ENCODE measurements at places on chromosomes 7 and 10. TPM values are rescaled to one million over a fixed set of nuclear protein-coding genes. Genes with fewer than 3 reads are reported as not detected.

Gene SLC18A3
- total RNA-seq = not detected

DNA sequence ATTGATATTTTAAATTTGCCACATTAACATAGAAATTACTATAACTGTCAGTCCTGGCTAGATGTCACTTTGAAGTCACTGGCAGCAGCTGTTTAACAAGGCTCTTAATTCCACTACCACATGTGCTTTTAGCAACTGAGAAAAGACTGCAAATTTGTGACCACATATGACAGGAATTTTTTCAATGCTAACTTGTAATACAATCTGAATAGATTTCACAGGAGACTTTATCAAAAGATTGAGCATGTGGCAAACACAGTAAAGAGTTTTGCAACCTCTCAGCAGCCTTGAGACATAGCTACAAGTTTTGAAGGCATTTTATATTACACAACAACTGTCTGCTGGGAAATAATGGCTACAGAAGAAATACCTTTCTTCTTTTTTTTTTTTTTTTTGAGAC, 73.0 kb downstream of the MICU1 start:
- peak; percentile 73 for DNase-seq
- H3K27me3 ChIP-seq = no peaks in the 10 kb centered on the region
- H3K27ac ChIP-seq = peak overlapping the region; percentile 31

DNA sequence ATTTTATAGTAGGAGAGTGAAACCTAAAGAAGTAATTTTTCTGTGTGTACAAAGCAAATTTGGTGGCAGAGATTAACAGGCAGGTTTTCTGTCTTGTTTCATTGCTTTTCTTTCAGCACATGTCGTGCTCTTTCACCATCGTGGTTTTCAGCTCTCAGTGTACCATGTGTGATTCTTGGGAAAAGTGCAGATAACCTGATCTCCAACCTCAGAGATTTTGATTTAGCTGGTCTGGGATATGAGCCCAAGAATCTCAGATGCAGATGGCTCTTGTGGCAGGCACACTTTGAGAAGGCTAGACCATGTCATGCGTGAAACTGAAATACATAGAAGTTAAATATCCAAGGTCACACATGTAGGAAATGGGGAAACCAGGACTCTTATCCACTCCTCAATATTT, 317.4 kb downstream of the EXOC4 start:
- no peak overlapping the region for H3K4me3 ChIP-seq
- DNase-seq = no peak
- H3K27ac ChIP-seq = no peak overlapping the region
- H3K27me3 ChIP-seq = no peaks in the 10 kb centered on the region
- peaks cover 5% of the 10 kb centered on the region for H3K36me3 ChIP-seq

- H3K27me3 ChIP-seq = peaks cover 52% of the 10 kb centered on the region
- no peaks in the 10 kb centered on the region for H3K36me3 ChIP-seq
- no peak for DNase-seq
Observed at GRCh38 chr7:55237156-55237893, 127.8 kb upstream of the LANCL2 start.

Gene CYP3A4
- total RNA-seq = not detected

GRCh38 chr7:39615350-39615975, 7.9 kb upstream of the RALA start:
- peaks cover 19% of the 10 kb centered on the region for H3K4me1 ChIP-seq
- no peak overlapping the region for H3K27ac ChIP-seq
- H3K27me3 ChIP-seq = no peaks in the 10 kb centered on the region
- H3K36me3 ChIP-seq = no peaks in the 10 kb centered on the region
- no peak overlapping the region for H3K4me3 ChIP-seq

DNA sequence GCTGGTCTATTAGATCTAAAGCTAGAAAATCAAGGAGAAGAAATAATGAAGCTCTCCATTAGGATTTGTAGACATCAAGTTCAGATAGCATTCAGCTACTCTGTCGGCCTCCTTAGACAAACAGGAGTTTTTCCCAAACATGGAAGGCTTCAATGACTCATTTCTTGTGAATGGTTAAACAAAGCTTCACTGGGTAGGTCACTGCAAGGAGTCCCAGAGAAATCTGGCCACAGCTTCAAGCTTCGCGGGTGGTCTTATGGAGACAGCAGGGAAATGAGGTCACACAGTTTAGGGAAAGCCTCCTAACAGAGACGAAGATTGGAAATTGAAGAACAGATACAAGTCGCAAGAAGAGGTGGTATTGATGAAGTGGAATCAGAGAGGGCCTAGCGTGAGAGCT, 22.6 kb upstream of the LRRC72 start:
- H3K4me3 ChIP-seq = no peak overlapping the region
- DNase-seq = no peak
- no peak overlapping the region for H3K27ac ChIP-seq
- no peaks in the 10 kb centered on the region for H3K27me3 ChIP-seq

DNA sequence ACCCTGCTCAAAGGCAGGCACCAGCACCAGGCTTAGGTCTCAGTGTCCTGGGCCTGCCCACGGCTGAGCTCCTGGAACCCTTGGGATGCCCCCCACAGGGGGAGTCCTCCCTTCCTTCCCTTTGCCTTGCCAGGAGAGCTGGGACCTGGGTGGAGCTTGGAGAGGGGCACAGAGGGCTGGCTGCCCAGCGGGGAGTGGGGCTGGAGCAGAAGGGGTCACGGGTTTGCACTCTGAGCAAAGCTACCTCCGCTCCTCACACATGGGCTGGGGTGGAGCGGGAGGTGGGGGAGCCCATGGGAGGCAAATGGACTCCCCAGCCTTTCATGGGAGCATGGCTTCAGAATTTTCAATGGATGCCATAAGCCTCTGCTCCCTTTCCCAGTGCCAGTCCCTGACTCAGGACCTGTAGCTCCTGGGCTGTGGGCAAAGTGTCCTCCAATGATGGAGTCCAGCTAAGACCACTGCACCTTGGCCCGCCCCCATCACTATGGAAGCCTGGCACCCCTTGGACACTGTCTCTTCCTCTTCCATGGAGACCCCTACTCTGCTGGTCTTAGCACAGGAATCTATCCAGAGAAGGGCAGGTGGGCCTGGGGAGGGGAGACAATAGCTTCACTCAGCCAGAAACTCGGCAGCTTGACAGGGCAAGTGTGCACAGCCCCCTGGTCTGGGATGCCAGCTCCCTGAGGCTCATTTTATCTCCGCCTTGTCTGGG, 39.9 kb downstream of the LDB3 start:
- peaks cover 5% of the 10 kb centered on the region for H3K36me3 ChIP-seq
- H3K4me1 ChIP-seq = peaks cover 5% of the 10 kb centered on the region
- no peak overlapping the region for H3K4me3 ChIP-seq
- H3K27ac ChIP-seq = no peak overlapping the region

Gene DOCK1
- total RNA-seq = 40.0 TPM

GRCh38 chr7:73746378-73746777, 7.8 kb upstream of the ABHD11 start:
- H3K4me1 ChIP-seq = no peaks in the 10 kb centered on the region
- no peaks in the 10 kb centered on the region for H3K36me3 ChIP-seq
- H3K27ac ChIP-seq = no peak overlapping the region
- H3K4me3 ChIP-seq = no peak overlapping the region
- no peak for DNase-seq

DNA sequence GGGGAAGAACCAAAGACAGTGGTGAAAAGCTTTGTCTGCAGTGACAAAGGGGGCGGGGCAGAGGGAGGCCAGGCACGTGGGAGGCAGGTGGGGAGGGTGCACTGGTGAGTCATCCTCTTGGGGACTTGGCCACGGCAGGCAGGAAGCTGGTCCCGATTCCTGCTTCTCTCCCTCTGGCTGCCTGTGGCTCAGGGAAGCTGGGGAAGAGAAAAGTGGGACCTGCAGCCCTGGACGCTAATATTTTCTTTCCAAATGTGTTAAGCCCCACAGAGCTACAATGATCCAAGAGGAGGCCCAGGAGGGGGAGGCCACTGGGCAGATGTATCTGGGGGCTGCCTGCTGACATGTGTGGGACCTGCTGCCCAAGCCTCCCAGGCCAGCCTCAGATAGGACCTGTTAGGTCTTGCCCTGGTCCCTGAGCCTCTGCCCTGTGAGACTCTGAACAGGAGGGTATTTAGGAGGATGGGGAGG, 231.8 kb downstream of the KCNMA1 start:
- H3K27ac ChIP-seq = no peak overlapping the region
- no peak overlapping the region for H3K4me3 ChIP-seq
- peaks cover 4% of the 10 kb centered on the region for H3K36me3 ChIP-seq
- no peaks in the 10 kb centered on the region for H3K27me3 ChIP-seq

Gene FAM149B1
- 22.8 TPM for total RNA-seq

Gene NYAP1
- total RNA-seq = not detected

GRCh38 chr10:131001438-131001837, 310.1 kb downstream of the TCERG1L start:
- H3K4me1 ChIP-seq = no peaks in the 10 kb centered on the region
- no peaks in the 10 kb centered on the region for H3K27me3 ChIP-seq
- no peaks in the 10 kb centered on the region for H3K36me3 ChIP-seq
- no peak overlapping the region for H3K27ac ChIP-seq

Gene DYDC2
- total RNA-seq = not detected

- H3K27ac ChIP-seq = no peak overlapping the region
- H3K4me1 ChIP-seq = no peaks in the 10 kb centered on the region
- H3K27me3 ChIP-seq = peaks cover 61% of the 10 kb centered on the region
- H3K36me3 ChIP-seq = no peaks in the 10 kb centered on the region
Observed at GRCh38 chr10:120776442-120776841, 74.7 kb upstream of the WDR11 start.

DNA sequence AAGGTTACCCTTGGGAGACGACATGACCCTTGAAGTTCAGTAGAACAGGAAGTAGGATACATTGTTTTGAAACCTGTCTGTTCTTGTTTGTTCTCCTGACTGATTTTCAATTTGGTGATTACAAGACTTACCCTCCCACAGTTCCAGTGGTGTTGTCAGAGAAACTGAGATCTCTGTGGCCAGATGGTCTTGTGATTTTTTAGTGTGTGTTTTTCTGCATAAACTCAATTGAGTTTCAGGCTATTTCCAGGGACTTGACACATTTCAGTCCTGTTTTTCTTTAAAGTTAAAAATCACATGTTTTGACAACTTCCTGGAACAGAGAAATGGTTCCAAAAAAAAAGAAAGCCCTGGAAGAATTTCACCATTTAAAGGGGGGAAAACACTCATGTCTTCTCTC, 22.3 kb downstream of the PIK3CG start:
- no peak overlapping the region for H3K4me3 ChIP-seq
- H3K36me3 ChIP-seq = no peaks in the 10 kb centered on the region
- peaks cover 59% of the 10 kb centered on the region for H3K27me3 ChIP-seq
- no peak overlapping the region for H3K27ac ChIP-seq
- no peak for DNase-seq

GRCh38 chr7:74294191-74294998, 5.2 kb downstream of the CLIP2 start:
- no peaks in the 10 kb centered on the region for H3K27me3 ChIP-seq
- no peak for DNase-seq
- H3K4me3 ChIP-seq = no peak overlapping the region
- peaks cover 6% of the 10 kb centered on the region for H3K4me1 ChIP-seq

DNA sequence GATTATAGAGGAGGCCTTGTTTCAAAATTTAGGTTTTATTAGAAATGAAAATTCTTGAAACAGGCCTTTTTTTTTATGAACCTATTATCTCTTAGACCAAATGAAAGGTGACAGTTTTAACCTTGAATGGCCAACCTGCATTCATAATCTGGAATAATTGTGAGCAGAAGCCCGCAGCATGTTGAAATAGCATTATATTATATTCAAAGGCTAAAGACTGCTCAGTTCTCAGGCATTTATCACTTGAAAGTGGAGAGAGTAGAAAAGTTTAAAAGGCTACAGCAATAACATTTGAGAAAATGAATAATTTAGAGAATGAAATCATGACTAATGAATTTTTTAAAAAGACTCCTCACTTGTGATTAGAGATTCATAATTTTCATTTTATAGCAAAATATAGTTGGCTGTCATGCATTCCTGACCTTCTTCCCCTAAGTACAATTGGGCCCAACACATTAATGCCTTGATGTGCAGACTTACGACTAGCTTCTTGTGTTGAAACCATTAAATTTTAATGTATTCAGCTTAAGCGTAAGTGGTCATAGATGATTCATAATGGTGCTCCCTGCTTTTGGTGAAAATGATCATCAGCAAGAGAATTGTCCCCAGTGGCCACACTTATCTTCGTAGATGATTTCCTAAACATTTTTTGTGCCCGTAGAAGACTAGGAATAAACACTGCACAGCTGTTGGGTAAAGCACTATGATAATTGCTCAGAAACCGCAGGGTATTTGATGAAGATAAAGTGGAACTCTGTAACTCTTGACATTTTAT, 346.6 kb upstream of the BMPER start:
- no peak overlapping the region for H3K27ac ChIP-seq
- no peaks in the 10 kb centered on the region for H3K36me3 ChIP-seq
- no peak overlapping the region for H3K4me3 ChIP-seq
- DNase-seq = no peak
- no peaks in the 10 kb centered on the region for H3K4me1 ChIP-seq

DNA sequence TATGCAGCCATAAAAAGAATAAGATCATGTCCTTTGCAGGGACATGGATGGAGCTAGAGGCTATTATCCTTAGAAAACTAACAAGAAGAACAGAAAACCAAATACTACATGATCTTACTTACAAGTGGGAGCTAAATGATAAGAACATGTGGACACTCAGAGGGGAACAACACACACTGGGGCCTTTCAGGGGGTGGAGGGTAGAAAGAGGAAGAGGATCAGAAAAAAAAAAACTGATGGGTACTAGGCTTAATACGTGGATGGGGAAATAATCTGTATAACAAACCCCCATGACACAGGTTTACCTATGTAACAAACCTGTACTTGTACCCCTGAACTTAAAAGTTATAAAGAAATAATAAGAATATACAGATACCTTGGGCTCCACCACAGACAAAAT, 514.2 kb downstream of the ARL4A start:
- H3K27me3 ChIP-seq = no peaks in the 10 kb centered on the region
- DNase-seq = no peak
- no peaks in the 10 kb centered on the region for H3K36me3 ChIP-seq
- H3K27ac ChIP-seq = no peak overlapping the region
- H3K4me3 ChIP-seq = no peak overlapping the region

DNA sequence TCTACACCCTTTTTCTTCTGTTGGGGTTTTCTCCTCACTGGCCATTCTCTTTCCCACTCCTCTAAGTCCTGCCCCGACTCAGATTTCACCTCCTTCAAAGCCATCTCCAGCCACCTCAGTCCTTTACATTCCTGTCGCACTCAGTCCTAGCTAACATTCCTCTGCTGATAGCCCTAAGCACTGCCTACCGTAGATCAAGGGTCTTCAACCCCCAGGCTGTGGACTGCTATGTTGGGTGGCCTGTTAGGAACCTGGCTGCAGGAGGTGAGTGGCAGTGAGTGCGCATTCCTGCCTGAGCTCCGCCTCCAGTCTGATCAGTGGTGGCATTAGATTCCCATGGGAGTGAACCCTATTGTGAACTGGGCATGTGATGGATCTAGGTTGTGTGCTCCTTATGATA, 11.2 kb downstream of the PFKFB3 start:
- no peak overlapping the region for H3K27ac ChIP-seq
- H3K36me3 ChIP-seq = peaks cover 30% of the 10 kb centered on the region
- peaks cover 12% of the 10 kb centered on the region for H3K4me1 ChIP-seq
- no peak overlapping the region for H3K4me3 ChIP-seq

Gene ARMC3
- not detected for total RNA-seq

Gene FAM25A
- total RNA-seq = not detected
